CD4-positive, alpha-beta T cell treated with Interferon gamma for 1 hour (primary cell): ENCODE measurements at places on chromosomes 2 and 18.

- no peak for DNase-seq
Observed at GRCh38 chr2:169776252-169776761, 22.4 kb upstream of the SSB start.

- no peak for DNase-seq
Observed at GRCh38 chr18:69659142-69659651, 258.5 kb downstream of the DOK6 start.

- no peak for DNase-seq
Observed at GRCh38 chr2:216292886-216293301, 79.4 kb downstream of the MARCHF4 start.

- no peak for DNase-seq
Observed at GRCh38 chr2:10057231-10058107, 14.1 kb downstream of the KLF11 start.

- peak; percentile 67 for DNase-seq
Observed at GRCh38 chr2:25822190-25823117, 55.8 kb downstream of the ASXL2 start.

DNA sequence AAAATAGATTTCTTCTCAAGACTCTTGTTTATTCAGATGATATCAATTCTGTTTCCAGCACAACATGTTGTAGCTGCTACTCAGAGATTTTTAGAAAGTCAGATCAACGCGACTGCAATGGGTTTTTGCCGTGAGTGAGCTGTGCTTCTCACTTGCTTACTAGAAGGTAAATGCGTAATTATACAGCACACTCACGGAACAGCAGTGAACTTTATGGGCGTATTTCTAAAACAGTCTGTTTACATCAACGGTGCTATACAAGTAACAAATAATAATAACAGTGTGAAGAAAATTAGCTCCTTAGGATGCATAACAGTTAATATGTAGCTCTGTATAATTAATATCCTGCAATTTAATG is 533.6 kb downstream of the RNF144A start:
- no peak for DNase-seq

DNA sequence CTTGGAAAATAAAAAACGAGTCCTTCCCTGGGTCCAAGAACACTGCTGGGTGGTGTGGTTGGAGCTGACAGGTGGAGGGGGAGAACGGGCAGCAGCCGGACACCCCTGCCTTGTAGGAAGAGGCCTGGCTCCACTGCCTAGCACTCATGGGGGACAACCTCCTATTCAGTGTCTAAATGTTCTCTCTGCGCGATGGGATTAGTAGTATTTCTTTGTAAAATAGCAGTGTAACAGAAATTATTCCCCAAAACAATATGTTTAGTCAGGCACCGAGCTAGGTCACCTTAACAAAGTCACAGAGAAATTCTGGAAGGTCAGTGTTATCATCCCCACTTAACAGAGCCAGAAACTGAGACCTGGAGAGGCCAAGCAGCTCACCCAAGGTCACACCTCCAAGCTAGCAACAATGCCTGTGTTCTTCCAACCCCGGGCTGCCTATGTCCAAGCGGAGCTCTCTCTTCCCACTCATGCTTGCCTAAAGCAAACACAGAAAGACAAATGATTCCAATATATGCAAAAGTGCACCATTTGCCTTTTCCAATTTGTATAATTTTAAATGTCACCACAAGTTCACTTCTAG is 68.0 kb downstream of the STEAP3 start:
- DNase-seq, result no peak

DNA sequence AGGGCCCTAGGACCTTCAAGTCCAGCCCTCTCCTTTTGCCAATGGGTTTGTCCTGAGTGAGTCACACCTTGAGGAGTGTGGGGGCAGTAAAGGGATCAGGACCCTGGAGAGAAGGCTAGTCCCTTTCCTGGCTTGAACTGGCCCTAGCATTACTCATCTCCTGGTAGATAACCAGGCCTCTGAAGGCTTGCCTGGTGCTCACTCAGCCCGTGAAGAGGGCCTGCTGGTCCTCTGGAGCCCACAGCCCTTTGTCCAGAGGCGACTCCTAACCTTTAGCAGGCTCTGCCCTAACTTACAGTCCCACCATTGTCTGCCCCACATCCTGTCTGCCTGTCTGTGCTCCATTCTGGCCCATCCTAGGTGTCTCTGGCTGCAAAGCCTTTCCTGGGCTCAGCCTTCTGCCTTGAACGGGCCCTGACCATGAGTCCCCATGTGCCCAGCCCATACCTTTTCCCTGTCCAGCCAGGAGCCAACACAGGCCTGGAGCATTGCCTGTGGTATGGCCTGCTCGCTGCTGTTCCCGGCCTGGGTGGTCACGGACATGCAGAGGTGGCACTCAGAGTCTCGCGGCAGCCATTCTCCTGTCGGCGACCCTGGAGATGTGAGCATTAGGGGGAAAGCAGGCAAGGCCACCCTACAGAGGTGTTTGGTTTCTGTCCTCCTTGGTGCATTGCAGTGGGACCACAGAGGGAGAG is 5.0 kb downstream of the SFTPB start:
- DNase-seq, result no peak

DNA sequence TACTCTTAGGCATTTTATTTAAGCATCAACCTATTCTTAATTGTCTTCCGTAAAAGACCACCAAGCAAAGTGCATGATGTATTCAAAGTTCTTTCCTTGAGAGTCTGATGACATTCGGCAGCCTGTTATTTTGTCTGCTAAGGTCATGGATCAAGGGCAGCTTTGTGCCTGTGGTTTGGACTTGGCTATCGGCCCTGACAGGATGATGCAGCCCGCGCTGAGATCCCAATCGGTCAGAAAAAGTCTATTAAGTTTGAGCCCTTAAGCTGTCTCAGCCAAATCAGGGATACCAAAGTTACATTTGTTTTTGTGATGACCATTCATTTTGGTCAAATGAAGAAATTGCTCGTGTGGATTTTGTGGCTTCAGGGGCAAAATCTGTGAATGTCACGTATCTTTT is 718.9 kb upstream of the FANCL start:
- DNase-seq, result no peak
